Progenitor cell of endocrine pancreas (in vitro differentiated cells): ENCODE measurements at places on chromosomes 5 and 9.

DNA sequence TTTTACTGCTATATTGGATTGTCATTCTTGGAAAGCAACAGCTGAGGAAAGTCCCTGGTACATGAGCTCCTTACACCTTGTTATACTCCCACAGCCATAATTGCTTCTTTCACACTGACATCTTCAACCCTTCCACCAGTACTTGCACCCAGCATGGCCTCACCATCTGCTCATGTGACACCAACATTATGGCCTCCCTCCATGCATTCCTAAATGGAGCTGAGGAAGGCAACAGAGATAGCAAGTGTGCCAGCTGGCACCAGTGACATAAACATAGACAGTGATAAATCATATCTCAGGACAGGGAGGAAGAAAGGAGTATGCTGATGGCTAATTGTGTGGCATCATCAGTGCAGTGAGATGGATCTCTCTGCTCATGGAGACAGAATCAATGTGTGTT, 119.5 kb downstream of the BAAT start:
- DNase-seq, result no peak

GRCh38 chr9:93254806-93255493, 71.0 kb downstream of the WNK2 start:
- no peak for DNase-seq

DNA sequence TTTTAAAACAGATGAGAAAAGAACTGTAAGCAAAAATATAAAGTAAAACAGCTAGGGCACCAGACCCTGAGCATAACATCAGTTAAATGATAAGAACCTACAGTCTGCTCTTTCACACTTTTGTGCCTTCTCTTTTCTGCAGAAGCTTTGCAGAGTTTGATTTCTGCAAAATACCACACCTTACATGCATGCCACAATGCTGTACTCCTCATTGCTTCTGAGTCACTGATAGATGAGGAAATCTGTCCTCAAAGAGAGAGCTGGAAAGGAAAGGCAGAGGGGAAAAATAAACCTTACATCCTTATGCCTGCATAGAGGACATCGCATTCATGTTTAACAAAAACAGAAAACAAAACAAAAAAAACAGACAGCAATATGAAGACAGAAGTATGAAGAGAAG, 142.9 kb downstream of the ATPSCKMT start:
- DNase-seq, result no peak

GRCh38 chr5:73625372-73625943, 538 bp upstream of the ARHGEF28 start:
- DNase-seq, result no peak

DNA sequence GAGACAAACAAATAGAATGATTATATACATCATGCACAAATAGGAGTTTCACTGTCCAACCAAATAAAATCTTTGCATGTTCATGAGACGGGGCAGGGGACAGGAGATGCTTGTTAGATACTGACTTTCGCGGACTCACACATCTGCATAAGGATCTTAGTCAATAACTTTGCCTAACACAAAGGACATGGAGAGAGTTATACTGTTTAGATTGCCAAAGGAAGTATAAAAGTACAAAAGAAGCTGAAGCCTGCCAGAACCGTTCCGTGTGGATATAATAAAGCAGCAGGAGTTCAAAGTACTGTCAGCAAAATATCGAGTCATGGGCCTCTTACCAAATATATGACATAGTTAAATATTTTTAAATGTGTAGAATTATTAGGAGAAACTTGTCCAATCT, 1148.4 kb downstream of the EFNA5 start:
- no peak for DNase-seq

DNA sequence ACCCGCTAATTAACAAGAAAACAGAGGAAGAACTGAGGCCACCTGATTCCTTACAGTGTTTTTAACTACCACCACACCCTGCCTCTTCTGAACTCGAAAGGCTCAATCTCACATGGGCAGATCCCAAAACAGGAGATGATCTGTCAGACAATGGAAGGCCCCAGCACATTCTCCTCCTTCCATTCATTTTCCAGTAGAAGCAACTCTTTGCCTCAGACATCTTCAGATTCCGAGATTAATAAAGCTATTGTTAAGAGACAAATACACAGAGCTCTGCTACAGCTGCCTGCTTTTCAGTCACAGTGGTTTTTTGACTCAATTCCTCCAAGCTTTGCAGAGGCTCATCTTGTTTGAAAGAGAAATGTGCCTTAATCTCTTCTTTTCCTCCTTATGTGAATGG, 127.2 kb upstream of the ADAMTSL1 start:
- DNase-seq, result no peak
